Left ventricle myocardium inferior (tissue), 1 donor: ENCODE measurements at places on chromosomes 2 and 18. TPM values are rescaled to one million over a fixed set of nuclear protein-coding genes. Genes with fewer than 3 reads are reported as not detected.

Gene GPR17
- 0.16 TPM for total RNA-seq

Gene SAG
- not detected for total RNA-seq

Gene NT5DC4
- total RNA-seq = not detected

Gene SPDYA
- 0.14 TPM for total RNA-seq

Gene CCBE1
- total RNA-seq = 3.2 TPM

DNA sequence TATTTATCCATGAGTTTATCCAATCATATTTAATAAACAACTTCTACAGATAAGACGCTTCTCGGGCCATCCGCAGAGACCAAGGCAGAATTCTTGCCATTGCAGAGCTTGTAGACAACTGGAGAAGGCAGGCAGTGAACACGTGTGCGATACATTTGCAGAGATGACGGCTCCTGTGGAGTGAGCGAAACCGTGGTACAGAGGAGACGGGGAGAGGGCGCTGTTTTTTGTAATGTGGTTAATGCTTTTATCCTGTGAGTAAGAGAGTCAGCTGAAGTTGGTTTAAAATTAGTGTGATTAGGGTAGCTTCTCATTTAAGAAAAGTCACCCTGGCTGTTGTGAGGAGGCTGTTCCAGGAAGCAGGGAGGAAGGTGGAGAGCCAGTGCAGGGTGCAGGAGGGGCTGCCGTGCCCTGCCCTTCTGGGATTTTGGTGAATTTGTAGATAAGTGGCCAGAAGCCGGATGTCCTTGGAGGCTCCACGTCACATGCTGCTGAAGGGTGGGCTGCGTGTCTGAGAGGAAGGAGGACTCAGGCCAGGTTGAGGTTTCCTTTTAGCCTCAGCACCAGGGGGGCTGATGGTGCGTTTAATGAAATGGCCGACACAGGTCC, 151.4 kb downstream of the SNTG2 start:
- DNase-seq = no peak

DNA sequence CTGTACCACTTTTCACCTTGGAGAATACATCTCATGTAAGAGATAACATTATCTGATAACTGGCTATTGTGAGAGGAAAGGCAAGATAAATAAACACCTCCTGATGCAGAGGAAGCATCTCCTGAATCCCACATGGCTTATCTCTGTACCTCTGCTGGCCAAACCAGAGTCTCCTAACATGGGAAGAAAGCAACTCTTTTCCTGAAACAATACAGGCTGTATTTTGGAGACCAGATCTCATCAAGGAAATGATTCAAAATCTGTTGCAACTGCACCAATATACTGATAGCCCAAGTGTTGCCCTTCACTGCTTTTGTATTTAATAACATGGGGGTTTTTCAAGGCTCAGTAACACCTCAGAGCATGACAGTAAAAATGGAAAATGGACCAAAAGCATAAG, 106.9 kb downstream of the MREG start:
- DNase-seq = no peak

GRCh38 chr2:54630858-54631497, 92.5 kb upstream of the EML6 start:
- no peak for DNase-seq

GRCh38 chr2:210593166-210593565, 36.8 kb downstream of the CPS1 start:
- no peak for DNase-seq

GRCh38 chr2:53969968-53970723, 647 bp downstream of the PSME4 start:
- DNase-seq = peak; percentile 22

GRCh38 chr2:12400543-12400942, 316.2 kb upstream of the TRIB2 start:
- DNase-seq = no peak

GRCh38 chr18:14000884-14001283, 85.5 kb upstream of the MC2R start:
- DNase-seq = no peak

DNA sequence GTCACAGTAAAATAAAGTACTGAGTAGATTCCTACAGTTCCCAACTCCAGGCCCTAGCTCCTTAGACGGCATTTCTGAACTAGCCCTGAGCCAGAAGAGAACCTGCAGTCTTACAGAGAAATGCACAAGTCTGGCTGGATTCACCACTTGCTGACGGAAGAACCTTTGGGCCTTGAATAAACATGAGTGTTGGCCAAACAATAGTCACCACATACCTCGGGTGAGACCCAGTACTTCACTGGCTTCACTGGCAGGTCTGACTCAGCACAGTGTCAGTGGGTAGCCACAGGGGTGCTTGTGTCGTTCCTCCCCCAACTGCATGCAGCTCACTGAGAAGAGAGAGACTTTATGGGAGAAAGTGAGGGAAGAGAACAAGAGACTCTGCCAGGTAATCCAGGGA, 88.9 kb downstream of the TMEM185B start:
- no peak for DNase-seq

- DNase-seq = no peak
Measured at GRCh38 chr2:65931056-65931455, 498.7 kb upstream of the SPRED2 start.

- DNase-seq = no peak
Measured at GRCh38 chr2:201930043-201930442, 103.6 kb upstream of the FZD7 start.

DNA sequence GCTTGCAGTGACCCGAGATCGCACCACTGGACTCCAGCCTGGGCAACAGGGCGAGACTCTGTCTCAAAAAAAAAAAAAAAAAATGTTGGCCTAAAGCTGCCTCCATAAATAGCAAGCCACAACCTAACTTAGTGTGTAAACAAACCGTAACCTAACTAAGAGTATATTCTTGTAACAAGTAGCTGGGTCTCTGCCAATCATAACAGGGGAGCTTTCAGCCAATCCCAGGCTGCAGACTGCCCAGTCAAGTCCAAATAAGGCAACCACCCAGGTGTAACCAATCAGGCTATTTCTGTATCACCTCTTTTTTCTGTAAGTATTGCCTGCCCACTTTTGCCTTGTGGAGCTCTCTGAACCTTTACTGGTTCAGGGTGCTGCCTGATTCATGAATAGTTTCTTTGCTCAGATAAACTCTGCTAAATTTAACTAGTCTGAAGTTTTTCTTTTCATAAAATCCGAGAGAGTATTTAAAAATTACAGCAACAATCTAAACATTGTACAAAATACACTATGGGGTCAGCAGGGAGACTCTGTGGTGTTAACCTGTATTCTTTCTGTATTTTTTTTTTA, 4.5 kb downstream of the PSTPIP2 start:
- DNase-seq = no peak

- DNase-seq = no peak
Measured at GRCh38 chr2:205187731-205188130, 494.6 kb upstream of the NRP2 start.

DNA sequence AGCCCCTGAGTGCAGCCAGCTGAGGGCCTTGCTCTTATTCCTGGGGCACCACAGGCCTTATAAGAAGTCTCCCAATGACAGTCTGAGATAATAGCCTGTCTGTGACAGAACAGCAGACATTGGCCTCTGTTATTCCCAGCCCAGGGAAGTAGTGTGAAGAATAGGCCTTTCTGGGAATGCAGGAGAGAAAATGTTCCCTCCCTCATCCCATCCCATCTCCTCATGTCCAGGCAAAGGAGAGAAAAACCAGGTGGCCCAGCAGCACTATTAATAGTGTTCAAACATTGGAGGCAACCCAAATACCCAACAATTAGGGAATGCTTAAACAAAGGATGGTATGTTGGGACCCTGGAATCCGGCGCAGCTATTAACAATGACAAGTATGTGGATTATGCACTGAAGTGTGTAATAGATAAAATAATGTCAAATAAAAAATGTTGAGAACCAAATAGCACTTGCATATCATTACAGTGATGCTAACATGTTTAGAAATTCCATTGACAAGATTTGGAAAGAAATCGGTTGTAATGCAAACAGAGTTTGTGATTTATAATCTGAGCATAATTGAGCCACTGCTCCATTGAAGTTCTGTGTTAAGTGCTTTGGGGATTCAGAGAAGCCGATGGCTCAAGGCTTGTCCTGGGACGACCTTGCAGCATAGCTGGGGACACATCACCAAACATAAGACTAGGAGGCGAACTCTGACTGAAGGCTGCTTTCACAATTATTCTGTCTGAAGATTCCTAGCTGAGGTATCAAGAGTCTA, 69.3 kb downstream of the LBH start:
- no peak for DNase-seq

GRCh38 chr2:98579926-98580325, 28.4 kb downstream of the COA5 start:
- no peak for DNase-seq

- no peak for DNase-seq
Measured at GRCh38 chr2:144702051-144702450, 182.1 kb upstream of the ZEB2 start.

DNA sequence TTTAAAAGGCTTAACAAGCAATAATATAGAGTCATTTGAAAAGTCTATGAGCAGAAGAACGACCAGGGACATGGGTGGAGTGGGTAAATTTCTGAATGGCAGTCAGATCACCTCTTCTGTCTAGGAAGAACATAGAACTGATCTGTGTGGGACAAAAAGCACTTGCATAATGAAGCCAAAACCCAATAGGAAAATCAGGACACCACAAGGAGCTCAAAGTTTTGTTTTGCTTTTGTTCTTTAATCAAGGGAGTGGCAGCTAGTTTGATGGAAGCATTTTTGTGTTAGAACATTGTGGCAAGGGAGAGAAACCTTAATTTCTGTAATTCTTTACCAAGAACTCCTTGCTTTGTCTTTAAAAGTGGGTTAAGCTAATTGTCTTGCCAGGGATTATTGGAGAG, 240.2 kb upstream of the TANK start:
- no peak for DNase-seq

DNA sequence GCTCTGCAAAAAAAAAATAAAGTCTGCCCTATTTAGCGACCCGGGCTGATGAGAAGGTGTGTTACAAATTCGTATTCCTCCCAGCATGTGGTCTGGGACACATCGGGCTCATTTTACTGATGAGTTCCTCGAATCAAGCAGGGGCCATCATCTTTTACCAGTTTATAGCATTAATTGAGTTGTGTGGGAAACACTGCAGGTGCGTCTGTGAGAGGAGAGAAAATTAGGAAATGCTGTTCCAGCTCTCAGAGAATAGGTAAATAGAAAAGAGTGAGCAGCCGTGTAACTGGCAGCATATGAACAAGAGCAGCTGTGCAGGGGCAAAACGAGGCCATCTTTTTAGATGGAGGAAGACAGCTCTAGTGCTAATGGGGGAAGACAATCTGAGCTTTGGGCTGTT, 216.7 kb downstream of the SETBP1 start:
- no peak for DNase-seq

DNA sequence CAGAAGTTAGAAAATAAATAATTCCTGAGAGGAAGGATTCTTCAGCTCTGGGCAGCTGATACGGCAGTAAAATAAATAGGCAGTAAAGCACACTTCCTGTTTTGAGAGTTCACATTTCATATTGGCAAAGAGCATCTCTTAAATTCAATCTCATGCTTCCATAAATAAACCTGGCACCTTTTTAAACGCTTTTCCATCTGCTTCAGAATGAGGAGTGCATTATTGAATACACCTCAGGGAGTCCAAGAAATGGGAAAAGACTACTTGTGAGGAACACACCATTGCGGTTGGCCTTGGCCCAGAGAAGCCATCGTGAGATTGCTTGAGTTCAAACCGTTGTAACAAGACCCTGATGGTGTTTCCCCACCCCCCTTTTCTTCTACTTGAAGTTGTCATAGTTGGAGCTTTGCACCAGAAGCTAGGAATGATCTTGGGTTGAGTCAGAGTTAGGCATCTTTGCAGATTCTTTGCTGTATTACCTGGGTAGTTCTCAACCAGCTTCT, 123.9 kb downstream of the RDH14 start:
- DNase-seq = no peak

- no peak for DNase-seq
Measured at GRCh38 chr2:161245671-161246070, 62.6 kb upstream of the PSMD14 start.

GRCh38 chr2:223501641-223502040, 100.5 kb downstream of the SCG2 start:
- no peak for DNase-seq

DNA sequence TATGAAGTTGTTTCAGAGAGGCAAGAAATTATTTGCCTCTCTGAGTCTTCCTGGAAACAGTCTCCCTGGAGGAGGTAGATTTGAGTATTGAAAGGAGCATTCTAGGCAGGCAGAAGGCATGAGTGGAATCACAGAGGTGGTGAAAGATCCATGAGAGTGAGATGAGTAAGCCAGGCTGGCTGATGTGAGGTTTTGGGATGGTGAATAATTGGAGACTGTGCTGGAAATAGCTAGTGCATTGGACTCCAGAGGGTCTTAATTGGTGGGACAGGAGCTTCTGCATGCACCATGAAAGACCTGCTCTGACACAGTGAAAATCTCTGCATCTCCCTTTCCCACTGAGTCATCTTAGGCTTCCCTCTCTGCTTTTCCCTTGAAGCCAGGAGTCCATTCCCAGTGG, 46.3 kb downstream of the CDC42EP3 start:
- no peak for DNase-seq

DNA sequence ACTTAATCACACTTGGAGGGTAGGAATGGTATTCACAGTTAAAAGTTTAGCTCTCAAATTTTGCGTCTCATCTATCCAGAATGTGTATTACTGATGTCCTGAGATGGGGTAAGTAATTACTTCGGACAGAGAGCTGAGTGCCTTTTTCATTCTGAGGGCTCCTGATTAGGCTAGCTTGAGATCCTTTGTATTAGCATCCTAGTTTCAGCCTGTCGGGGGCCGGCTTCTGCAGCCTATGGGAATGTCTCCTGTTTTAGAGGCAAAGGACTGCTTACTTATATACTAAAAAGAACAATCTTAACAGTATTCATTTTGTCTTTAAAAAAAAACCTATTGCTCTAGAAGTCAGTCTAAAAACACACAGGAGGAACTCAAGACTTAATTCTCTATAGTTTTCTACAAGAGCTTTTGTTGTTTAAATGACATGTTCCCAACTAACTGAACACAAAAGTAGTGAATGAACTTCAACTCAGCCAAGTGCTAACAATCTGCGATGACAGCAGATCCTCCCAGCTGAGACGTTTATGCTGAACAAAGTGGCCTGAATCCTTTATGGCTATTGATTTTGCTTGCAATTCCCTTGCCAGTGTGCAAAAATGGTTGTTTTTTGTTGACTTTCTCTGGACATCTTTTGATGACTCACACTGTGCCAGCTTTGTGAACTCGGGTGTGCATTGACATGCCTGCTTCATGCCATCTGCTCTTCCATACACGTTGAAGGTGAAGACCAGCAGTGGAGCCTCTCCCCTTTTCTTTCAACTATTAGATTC, 118.7 kb downstream of the LYPD6B start:
- DNase-seq = no peak

- DNase-seq = no peak
Measured at GRCh38 chr2:127104166-127104660, 2.7 kb downstream of the BIN1 start.

DNA sequence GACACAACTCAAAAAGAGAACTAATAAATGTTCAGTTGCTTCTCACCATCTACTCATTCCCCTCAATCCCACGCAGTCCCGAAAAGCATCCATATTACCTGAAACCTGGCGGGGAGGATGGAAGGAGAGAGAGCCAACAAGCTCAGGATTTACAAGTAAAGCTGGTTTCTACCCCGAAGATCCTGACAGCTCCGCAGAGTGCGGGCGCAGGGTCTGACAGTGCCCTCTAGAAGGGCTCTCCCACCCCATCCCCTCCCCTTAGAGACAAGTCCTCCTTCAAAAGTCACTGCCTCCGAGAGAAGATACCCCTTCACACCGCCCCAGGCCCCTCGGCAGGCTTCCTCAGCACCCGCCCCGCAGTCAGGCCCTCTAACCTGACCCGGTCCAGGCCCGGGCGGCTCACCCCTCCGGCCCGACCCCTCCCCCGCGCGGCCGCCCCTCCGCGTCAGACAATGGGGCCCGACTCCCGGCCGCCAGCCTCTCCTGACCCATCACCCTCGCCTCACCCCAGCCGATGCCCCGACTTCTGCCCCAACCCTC, 550 bp downstream of the RAB1A start:
- peak; percentile 50 for DNase-seq

- no peak for DNase-seq
Measured at GRCh38 chr18:2662990-2663389, 7.5 kb downstream of the SMCHD1 start.
